ENCODE measurements at places on chromosomes 1 and 21. TPM values are rescaled to one million over a fixed set of nuclear protein-coding genes. Genes with fewer than 3 reads are reported as not detected.

GRCh38 chr1:25809283-25809926 is 9.4 kb downstream of the SELENON start:
- DNase-seq = no peak

DNA sequence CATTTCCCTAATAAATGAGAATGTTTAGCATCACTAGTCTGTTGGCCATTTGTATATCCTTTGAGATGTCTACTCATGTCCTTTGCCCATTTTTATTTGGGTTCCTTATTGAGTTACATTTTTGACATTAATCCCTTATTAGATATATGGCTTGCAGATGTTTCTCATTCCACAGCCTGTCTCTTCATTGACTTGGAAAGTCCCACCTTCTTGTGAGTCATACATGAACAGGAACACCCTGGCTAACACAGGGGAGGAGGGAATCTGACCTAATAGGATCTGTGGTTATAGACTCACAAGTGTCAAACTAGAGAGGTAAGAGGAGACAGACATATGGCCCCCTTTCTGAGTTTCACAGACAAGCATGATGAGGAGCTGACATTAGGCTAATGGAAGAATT is 11.5 kb downstream of the ZP4 start:
- DNase-seq = no peak

- DNase-seq = no peak
Measured at GRCh38 chr1:160718210-160718609, 6.6 kb upstream of the CD48 start.

The PTGFR gene
- 4.6 TPM for total RNA-seq

The TAF13 gene
- total RNA-seq = 27.0 TPM

GRCh38 chr1:223737342-223737741 is 25.0 kb downstream of the CAPN2 start:
- no peak for DNase-seq

Measured in ureter (tissue), 1 donor.